ENCODE measurements at places on chromosomes 13 and 19.

DNA sequence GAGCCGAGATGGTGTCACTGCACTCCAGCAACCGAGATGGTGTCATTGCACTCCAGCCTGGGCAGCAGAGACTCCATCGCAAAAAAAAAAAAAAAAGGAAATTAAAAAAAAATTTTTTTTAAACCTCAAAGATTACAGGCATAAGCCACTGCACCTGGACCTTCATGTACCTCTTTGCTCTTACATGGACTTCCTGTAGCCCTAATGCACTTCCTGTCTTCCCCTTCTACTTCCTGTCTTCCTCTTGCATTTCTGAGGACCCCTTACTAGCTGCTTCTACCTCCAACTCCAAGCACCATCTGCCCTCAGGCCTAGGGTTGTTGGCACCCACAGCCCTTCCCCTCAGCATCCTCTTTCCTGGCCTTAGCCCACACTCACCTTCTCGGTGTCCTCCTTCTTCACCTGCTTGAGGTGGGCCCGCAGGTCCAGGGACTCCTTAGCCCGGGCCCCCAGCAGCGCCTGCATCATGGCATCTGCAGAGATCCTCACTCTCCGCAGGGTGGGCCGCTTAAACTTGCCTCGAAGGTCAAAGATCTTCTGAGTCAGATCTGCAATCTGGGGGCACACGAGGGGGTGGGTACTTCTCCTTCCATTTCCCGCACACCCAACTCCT is 3.8 kb downstream of the TNNI3 start:
- no peak for DNase-seq

- DNase-seq, result no peak
Observed at GRCh38 chr19:16885166-16885565, 3.6 kb upstream of the F2RL3 start.

- no peak for DNase-seq
Observed at GRCh38 chr13:19169496-19169895, 12.1 kb downstream of the TUBA3C start.

GRCh38 chr13:97369261-97369893 is 64.6 kb upstream of the RAP2A start:
- DNase-seq, result peak; percentile 48

DNA sequence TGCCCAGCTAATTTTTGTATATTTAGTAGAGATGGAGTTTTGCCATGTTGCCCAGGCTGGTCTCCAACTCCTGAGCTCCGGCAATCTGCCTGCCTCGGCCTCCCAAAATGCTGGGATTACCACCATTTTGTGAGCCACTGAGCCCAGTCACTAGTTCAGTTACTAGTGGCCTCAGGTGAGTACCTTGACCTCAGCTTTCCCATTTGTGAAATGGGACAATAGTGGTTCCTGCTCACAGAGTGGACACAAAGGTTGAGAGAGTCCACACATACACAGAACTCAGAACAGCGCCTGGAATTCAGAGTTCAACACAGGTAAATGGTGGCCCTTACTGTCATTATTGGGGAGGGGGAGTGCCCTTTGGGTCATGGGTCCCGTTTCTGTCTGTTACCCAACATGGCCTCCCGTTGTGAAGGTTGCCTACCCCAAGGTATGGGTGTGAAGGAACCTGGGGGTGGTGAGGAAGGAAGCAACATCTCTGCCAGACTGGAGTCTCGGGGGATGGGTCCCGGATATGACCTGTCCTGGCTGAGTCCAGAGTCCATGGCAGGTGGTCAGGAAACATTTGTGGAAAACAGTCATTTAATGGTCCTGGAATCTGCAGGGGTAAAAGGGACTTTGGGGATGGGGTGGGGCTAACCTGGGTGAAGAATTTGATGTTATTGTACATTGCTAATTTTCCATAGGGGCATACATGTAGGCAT is 11.7 kb upstream of the IRGC start:
- DNase-seq, result no peak

DNA sequence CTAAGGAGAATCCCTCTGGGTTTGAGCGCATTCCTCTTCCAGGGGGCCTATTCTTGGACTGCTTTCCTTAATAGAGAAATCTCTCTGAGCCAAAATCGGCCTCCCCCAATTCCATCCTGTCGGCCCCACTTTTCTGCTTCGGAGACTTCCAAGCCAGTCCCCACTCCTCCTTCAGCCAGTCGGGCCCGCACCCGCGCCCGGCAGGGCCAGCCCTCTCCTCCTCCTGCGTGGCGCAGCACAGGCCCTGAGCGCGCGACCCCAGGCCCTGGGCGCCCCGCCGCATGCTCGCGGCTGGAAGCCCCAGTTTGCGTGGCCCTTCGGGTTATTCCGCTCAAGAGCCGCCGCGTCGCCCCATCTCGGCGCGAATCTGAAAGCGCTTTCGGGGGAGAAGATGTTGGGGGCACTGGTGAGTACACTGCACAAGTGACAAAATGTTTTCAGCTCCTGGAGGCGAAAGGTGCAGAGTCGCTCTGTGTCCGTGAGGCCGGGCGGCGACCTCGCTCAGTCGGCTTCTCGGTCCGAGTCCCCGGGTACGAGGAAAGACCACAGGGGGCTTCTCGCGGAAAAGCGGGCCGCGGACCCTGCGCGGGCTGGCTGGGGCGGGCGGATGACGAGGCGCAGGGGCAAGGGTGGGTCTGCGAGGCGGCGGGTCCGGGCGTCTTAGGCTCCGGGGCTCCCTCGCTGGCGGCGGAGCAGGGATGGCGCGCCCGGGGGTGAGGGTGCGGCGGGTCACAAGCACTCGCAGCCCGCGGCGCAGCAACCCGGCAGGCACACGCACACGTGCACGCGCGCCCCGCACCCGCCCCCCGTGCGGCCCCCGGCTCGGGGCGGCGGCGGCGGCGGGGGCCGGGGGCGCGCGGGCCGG is at the start of gene IL17D:
IL17D (plus strand) TSS at position 785 of the 865 bp plus-strand sequence. CDS start 303 bp downstream, outside the sequence.
- no peak for DNase-seq

- no peak for DNase-seq
Observed at GRCh38 chr13:57634839-57635165, 3.3 kb downstream of the PCDH17 start.

GRCh38 chr19:10105509-10106099 is 558 bp upstream of the PPAN start:
- no peak for DNase-seq

- no peak for DNase-seq
Observed at GRCh38 chr19:2811735-2812413, 7.8 kb upstream of the ZNF554 start.

DNA sequence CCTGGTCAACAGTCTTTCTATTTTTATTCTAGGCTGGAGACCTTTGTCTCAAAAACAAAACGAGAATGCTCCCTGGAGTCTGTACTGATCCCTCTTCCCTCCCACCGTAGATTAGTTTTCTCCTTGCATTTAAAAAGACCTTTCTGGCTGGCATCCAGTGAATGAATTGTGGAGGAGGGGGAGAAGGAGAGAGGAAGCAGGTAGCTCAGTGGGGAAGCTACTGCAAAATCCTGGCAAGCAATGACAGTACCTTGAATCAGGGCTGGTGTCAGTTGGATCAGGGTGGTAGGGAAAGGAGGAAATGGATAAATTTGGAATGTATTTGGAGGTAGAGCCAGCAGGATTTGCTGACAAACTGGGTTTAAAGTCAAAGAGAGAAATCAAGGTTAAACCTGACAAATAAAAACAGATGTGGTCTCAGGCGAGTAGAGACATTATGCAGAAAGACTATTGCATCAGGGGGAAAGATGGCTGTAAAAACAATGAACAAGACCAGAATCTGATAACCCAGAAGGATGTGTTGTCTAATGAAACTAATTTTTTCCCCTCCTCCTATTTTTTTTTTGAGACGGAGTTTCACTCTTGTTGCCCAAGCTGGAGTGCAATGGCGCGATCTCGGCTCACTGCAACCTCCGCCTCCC is 3.5 kb upstream of the CYP2S1 start:
- no peak for DNase-seq

GRCh38 chr13:74562381-74562780 is 428.2 kb upstream of the KLF12 start:
- DNase-seq, result no peak

GRCh38 chr13:41631296-41631965 is 174.1 kb downstream of the RGCC start:
- peak; percentile 56 for DNase-seq

DNA sequence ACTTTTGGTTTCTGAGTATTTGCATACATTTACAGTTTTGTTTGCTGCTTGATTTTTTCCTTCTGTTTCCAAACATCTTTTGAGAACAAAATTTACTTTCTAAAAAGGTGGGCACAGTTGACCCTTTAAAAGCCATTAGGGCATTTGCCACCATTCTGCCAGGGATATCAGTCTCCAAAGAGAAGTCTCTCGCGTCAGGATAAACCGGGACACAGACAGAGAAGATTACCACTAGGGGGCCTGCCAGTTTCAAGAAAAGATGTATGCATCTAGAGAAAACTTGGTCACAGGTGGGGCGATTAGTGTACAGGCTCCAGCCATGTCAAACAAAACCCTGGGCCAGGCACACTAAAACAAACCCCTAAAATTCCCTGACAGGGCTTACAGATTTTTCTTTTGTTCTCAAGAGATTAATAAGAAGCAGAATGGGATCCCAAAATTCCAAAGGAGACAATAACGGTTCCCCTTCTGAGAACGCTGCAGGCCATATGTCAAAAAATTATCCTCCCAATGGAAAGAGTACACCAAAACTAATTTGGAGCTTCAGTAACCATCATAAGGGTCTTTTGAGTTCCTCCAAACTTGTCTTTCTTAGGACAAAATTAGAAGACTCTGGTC is 10.7 kb upstream of the PABPC3 start:
- DNase-seq, result peak; percentile 38

Data from fibroblast of lung (primary cell).